ENCODE measurements at places on chromosomes 1 and 21.

DNA sequence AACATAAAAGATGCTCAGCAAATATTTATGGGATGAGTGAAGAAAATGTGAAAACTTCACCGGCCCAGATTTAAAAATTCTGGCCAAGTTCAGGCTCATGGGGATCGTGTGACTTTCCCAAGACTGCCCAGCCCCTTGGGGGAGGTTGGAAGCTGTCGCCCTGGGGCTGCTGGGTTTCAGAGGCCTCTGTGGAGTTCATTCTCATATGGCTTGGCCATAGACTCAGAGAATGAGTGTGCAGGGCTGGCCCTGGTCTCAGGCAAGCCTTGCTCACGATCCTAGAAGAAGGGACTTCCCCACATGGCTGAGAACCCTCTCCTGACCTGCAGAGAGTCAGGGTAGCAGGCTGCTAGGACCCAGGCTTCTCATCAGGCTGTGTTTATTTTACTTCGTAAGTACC lies 24.6 kb downstream of the PADI2 start:
- no peak for DNase-seq

DNA sequence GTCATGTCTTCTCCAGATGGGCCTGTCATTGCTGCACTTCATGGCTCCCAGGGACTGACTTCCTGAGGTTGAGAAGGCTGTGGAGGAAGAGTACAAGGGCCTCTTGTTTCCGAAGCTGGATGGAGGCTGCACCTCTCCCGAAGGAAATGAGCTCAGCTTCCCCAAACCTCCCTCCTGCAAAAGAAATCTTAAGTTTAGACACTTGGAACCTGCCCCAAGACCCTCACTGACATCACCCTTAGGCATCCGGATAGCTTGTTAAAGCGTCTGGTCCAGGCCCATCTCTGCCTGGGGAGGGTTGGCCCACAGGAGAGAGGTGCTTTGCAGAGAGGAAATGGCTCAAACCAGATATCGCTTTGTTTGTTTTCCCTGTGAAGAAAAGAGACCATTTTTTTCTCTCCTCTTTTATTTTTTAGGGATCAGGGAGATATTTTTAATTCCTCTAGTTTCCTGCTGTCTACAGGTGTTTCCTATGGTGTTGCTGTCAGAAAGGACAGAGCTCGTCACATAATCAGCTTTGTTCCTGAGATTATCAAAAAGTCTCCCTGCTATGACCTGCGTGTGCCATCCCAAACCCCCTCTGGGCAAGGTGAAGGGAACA lies 25.0 kb downstream of the RCSD1 start:
- no peak for DNase-seq

DNA sequence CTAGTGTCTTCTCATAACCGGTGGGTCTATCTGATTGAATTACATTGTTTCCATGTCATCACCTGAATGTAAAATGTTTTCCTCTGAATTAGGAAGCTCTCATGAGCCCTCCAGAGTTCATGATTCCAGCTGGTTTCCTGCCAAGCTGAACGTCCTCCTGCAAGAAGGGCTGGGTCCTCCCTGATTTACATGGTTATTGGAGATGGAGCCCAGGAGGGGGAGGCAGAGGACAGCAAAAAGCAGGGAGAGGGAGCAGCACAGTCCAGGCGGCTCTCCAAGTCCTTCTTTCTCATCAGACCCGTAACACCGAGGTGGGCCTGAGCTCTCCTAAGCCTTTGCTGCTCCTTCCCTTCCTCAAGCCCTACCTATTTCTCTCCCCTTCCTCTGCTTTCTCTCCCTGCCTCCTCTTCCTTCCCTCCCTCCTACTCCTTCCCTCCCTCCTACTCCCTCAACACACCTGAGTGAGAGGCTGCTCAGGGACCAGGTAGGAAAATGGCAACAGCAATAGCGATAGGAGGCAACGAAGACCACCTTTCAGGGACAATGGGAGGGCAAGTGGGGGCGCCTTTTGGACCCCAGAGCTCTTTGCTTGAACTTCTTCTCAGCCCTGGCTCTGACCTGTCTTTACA lies 265.9 kb downstream of the PRDM2 start:
- DNase-seq = peak; percentile 56

GRCh38 chr1:96416111-96416595 lies 305.4 kb upstream of the PTBP2 start:
- no peak for DNase-seq

- DNase-seq = peak; percentile 80
Observed at GRCh38 chr1:20551945-20552727, at the start of gene FAM43B. FAM43B (plus strand) TSS chr1:20552573; CDS start chr1:20552974, 401 bp downstream.

DNA sequence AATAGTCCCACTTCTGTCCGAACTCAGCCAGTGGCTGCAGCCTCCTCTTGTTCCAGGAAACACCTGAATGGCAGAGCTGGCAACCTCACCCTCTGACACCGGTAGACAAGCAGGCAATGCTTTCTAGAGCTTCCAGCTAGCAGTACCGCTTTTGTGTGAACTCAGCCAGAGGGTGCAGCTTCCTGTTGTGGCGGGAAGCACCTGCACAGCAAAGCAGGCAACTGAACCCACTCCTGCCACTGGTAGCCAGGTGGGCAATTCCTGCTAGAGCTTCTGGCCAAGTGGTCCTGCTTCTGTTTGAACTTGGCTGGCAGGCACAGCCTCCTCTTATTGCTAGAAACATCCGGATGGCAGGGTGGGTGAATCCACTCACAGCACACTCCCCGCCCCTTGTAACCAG lies 40.1 kb upstream of the TMPRSS15 start:
- DNase-seq = no peak

DNA sequence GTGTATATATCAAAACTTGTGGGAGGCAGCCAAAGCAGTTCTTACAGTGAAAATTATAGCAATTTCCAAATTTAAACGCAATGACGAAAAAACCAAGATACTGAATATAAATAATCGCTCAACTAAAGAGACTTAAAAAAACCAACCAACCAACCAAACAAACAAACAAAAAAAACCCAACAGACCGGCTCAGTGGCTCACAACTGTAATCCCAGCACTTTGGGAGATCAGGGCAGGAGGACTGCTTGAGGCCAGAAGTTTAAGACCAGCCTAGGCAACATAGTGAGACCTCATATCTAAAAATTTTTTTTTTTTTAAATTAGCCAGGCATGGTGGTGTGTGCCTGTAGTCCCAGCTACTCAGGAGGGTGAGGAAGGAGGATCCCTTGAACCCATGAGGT lies 23.4 kb downstream of the RPL5 start:
- DNase-seq = no peak

DNA sequence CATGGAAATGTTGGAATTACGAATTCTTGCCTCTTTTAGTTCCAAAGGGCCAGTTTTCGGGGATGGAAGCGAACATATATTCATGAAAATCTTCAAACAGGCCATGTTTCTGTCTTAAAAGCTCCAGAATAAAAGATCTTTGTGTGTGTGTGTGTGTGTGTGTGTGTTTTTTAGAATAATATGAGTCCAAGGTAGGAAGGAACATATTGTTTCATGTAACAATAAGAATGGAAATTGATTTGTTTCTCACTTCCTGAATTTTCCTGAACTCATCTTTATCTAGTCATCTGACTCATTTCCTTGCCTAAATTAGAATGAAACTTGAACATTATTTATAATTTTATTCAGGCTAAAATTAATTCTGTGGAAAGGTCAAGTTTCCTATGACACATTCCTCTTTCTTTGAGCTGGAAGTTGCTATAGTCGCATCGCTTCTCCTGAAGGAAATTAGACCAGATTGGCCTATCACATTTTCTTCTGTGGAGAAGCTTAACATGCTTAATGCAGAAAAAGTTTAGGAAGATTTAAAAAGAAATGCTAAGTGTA lies 805.1 kb upstream of the ADAMTS5 start:
- DNase-seq = no peak

DNA sequence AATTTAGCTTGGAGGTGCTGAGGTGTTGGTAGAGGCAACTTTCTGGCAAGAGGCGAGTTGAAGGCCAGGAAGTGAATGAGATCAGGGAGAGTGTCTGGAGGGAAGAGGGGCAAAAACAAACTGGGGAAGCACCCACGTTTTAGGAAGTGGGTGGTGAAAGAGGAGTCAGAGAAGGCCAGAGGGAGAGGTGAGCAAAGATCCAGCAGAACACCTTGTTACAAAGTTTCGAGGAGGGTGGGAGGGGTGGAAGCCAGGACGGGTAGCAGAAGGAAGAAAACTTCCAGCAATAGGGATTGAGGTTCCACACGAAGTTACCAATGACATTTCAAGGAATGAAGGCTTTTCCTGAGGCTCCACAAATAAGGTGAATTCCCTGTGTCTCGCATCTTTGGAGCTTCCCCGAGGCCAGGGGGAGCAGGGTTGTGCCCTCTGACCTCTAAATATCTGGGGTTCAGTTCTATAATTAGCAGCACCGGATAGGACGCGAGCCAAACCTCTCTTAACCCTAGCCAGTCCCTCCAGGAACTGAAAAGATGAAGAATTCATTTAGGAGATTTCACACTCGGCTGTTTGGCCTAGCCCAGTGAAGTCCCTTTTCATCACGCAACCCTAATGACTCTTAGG lies 578 bp upstream of the SESN2 start:
- no peak for DNase-seq

DNA sequence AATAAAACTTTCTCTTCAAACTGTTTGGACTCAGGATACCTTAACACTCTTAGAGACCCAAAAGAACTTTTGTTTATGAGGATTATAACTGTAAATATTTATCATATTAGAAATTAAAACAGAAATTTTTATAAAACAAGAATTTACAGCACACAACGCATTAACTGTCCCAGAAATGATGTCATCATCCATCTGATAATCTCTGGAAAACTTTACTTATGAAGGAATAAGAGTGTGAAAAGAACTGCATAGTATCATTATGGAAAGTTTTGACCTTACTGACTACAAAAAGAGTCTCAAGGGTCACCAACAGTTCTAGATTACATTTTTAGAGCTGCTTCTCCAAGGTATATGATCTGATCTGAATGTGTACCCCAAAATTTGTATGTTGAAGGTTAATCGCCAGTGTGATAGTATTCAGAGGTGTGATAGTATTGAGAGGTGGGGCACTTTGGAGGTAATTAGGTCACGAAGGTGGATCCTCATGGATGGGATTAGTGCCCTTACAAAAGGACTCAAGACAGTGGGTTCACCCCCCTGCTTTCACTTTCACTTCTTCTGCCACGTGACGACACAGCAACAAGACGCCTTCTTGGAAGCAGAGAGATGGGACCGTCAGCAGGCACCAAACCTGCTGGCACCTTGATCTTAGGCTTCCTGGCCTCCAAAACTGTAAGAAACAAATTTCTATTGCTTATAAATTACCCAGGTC lies 95.7 kb upstream of the NR5A2 start:
- DNase-seq = no peak

DNA sequence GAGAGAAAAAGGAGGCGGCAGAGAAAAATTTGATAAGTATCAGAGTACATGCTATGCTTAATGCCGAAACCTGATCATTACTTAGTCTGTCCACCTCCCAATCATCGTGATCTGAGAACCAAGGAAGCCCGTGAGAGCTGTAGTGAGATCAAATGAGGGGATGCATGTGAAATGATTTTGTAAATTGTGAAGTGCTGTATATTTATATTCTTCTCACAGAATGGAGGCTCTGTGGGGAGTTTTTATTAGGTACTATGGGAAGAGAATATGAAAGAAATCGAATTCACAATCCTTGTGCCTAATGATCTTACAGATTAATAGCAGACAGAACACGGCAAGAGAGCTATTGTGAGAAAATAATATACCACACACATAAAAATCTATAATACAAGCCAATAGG lies 115.5 kb downstream of the LYPLAL1 start:
- no peak for DNase-seq

- no peak for DNase-seq
Observed at GRCh38 chr1:156590326-156591180, 1.0 kb upstream of the NAXE start.

GRCh38 chr1:229434005-229434640 lies at the start of gene ACTA1:
ACTA1 (minus strand) TSS chr1:229434094; CDS start chr1:229433115, 979 bp downstream.
- no peak for DNase-seq

GRCh38 chr1:207463571-207463970 lies 9.4 kb downstream of the CR2 start:
- DNase-seq = no peak

GRCh38 chr1:170200621-170201397 lies 55.0 kb downstream of the NTMT2 start:
- DNase-seq = no peak

DNA sequence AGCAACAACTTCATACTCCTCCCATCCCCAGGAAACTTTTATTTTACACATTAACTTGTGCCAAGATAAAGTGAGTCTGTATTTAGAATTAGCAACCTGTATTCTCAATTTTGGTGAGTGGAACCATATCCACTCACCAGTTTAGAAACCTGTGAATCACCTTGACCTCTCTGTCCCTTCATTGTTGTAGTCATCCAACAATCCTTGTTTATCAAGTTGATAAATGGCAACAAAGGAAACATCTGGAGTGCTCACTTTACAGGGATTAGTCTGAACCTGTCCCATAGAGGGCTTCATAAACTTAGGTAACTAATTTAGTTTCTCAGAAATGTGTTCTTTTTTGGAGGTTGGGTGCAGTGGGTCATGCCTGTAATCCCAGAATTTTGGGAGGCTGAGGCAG lies 3.9 kb upstream of the CLSPN start:
- DNase-seq = no peak

DNA sequence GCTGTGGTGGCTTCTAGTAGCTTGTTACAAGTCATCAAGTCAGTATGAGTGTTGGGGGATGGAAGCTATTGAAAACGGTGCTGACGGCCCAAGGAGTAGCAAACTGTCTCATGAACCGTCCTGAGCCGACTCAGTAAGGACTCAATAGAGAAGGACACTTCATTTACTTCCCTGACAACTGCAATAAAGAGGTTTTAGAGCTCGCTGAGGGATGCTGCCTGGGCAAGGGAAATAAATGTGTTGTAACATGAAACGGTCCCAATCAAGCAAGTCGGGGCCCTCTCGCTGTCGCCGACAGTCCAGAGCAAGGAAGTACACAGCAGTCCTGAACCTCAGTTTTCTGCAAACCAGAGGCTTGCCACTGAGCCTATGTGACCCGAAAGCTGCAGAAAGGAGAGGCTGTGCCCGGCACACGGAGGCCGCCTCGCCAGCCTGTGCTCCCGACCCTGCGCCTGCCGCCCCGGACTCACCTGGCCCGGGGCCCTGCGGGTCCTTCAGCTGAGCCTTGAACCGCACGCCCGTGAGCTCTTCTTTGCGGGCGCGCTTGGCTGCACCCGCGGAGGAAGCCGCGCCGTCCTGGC lies 423 bp downstream of the URB1 start:
- no peak for DNase-seq

DNA sequence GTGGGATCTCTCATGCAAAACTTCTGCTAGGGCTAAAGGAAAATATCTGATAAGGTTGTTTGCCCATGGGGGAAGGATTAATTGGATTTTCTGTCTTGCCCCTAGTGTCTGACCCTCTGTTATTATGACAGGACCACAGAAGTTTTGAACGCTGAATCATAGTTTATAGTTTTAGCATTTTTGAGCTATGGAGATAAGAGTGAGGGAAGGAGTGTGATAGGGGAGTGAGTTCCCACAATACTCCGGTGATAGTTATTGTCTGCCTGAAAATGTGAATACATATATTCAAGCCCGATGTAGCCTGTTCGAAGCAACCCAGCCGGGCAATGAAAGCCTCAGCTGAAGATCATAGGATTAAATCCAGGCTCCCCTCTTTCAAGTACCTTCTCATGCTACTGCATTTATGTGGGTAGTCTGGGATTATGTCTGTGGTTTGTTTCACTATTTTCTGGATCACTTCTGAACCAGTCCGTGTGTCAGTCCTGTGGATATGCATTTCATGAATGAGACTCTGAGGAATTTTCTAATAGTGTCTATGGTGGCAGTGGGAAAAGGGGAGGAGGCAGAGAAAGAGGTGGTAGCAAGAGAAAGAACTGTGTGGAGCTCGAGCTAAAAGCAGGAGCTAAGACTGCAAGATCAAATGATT lies 258.7 kb downstream of the DISC1 start:
- DNase-seq = no peak
